Activated T-cell treated with anti-CD3 and anti-CD28 coated beads, Interleukin-2, amount 50 U/mL, for 72 hours (primary cell): ENCODE measurements at places on chromosomes 7 and 10. TPM values are rescaled to one million over a fixed set of nuclear protein-coding genes. Genes with fewer than 3 reads are reported as not detected.

The DLG5 gene
- total RNA-seq = 3.2 TPM

The DEPP1 gene
- 1.4 TPM for total RNA-seq

The C10orf71 gene
- total RNA-seq = not detected

The ASIC3 gene
- 15.7 TPM for total RNA-seq

DNA sequence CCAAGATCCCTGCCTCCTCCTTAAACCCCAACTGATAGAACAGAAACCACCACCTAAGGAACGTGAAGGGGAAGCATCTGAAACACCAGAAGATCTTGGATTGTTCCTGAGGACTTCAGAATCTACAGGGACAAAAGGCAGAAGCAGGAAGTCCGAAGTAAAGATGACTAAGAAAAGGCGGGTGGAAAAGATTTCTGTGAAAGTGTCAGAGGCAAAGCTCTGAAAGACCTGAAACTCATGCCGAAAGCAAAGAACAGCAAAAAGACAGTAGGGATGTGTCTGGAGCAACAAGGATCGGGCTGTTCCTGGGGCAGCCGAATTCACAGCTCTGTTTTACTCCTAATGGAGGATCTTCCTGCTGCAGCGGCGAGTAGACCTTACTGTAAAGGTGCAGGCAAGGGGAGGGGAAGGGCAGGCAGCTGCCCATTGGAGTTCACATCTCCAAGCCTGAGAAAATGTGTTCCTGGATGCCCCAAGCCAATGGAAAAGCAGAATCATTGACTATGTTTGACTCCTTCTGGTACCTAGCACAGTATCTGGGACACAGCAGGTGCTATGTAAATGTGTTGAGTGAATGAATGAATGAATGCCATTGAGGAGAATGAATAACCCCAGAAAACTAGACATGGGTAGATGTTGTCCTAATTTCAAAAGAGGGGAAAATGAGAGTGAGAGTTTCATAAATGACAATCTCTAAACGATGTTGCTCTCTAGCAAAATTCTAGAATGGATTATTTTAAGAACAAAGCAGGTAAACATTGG lies 40.4 kb downstream of the PDIA4 start:
- no peak for DNase-seq
- H3K4me3 ChIP-seq = peak overlapping the region; percentile 98
- H3K27ac ChIP-seq = peak overlapping the region; percentile 96
- peaks cover 10% of the 10 kb centered on the region for H3K27me3 ChIP-seq
- peaks cover 59% of the 10 kb centered on the region for H3K4me1 ChIP-seq
- peaks cover 1% of the 10 kb centered on the region for H3K36me3 ChIP-seq

DNA sequence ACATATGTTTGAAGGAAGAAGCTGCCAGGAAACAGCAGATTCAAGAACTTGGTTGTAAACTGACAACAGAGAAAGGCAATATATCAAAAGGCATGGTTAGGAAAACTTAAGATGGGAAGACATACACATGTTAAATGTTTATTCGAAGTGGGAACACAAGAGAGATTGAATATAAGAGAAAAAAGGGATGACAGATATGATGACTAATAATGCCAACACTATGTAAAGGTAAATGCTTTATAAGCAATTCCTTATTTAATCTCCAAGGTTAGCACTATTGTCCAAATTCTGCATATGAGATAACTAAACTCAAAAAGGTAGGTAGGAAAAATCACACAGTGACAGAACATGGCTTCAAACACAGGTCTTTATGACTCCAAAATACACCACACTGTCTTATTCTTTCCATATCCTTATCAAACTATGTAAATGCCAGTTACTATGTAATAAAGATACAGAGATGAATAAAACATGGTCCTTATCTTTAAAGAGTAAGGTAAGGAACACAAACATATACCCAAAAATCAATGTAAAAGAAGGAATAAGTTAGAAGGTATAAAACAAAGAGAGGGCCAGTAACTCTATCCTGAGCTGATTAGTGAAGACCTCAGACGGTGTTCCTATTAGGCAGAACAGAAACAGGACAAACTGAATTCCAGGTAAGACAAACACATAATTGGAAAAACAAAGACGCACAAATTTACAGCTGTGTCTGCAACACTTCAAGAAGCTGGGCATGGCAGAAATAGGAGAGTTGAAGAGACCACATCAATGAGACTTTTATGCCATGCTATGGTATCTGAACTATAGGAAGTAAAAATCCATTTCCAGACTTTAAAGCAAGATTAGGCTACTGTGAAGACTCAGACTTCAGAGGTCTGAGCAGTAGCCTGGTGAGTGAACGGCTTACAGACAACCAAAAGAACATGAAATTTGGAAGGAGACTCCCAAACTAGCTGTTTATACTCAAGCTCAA lies 56.1 kb downstream of the ABI1 start:
- H3K36me3 ChIP-seq = no peaks in the 10 kb centered on the region
- DNase-seq = no peak
- peaks cover 61% of the 10 kb centered on the region for H3K4me1 ChIP-seq

DNA sequence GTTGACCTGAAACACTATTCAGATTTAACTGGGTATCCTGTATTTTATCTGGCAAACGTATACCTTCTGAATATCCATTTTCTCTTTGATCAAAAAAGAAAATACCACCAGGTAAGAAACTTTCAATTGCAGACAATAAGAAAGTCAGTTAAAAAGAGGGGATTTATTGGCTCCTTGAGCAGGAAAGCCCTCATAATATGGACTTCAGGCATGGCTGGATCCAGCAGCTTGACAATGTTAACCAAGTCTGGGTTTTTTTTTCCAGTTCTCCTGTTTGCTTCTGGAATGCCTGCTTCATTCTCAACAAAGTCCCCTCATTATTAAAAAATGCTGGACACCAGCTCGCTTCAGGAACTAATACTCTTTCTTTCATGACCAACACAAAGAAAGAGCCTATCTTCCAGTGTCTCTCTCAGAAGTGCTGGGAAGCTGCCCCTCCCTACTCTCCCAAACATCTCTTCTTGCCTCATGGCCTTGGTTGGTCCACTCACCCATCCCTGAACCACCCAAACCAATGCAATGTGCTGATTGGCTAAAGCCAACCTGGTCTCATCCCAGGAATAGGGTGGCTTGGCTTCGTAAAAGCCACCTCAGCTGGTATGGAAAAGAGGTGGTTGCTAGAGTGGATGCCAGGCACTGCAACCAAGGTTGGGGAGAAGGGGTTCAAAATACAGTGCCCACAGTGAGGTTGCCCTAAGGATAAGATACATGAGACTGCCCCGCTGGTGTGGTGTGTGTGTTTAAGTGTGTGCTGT lies 30.6 kb upstream of the WDFY4 start:
- peaks cover 43% of the 10 kb centered on the region for H3K27me3 ChIP-seq
- peaks cover 13% of the 10 kb centered on the region for H3K4me1 ChIP-seq
- no peak for DNase-seq

GRCh38 chr10:93859049-93859655 lies 34.6 kb upstream of the SLC35G1 start:
- DNase-seq = no peak
- H3K36me3 ChIP-seq = no peaks in the 10 kb centered on the region
- no peaks in the 10 kb centered on the region for H3K4me1 ChIP-seq
- H3K4me3 ChIP-seq = no peak overlapping the region
- H3K27ac ChIP-seq = no peak overlapping the region

- peaks cover 13% of the 10 kb centered on the region for H3K4me1 ChIP-seq
- H3K27ac ChIP-seq = no peak overlapping the region
- no peaks in the 10 kb centered on the region for H3K36me3 ChIP-seq
- H3K4me3 ChIP-seq = no peak overlapping the region
- no peaks in the 10 kb centered on the region for H3K27me3 ChIP-seq
These were observed 60.3 kb downstream of the RASGEF1A start for GRCh38 chr10:43206391-43207235.

DNA sequence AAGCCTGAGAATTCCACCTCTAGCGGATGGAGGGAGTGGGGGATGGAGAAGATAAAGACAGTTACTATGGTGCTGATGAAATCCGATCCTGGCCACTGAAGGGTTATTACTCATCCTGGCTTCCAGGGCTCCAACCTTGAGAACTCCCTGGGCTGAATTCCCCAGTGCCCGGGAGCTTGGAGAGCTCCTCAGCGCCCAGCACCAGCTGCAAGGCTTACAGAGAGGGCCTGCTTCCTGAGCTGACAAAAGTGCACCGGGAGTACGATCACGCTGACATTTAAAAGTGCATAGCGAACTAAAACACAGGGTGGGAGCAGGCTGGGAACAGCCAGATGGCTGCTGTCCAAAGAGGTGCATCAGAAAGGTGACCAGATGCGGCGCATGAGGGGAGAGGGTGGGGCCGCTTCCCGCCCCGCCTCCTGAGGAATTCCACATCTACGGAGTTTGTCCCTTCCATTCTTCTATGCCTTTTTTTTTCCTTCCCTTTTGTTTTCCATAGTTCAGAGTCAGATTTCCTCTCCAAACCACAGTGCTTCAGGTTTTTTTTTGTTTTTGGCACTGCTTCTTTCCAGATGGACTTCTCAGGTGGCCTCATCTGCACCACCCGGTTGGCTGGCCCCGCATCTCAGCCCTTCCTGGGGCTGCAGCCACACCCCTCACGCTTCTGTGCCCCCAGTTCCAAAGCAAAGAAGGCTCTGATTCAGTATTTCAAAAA lies 62.4 kb upstream of the MKRN1 start:
- peaks cover 9% of the 10 kb centered on the region for H3K4me1 ChIP-seq
- DNase-seq = no peak
- H3K36me3 ChIP-seq = no peaks in the 10 kb centered on the region

- H3K27ac ChIP-seq = no peak overlapping the region
- no peak for DNase-seq
- no peaks in the 10 kb centered on the region for H3K36me3 ChIP-seq
- H3K4me3 ChIP-seq = no peak overlapping the region
These were observed 127.5 kb upstream of the GPR26 start for GRCh38 chr10:123538401-123539320.

GRCh38 chr10:61900829-61901792 lies at the start of gene ARID5B:
ARID5B (plus strand) TSS chr10:61901699; CDS start chr10:61901710, 11 bp downstream.
- no peaks in the 10 kb centered on the region for H3K27me3 ChIP-seq
- H3K4me3 ChIP-seq = peak within 1 kb of the TSS; percentile 93
- H3K4me1 ChIP-seq = peaks cover 57% of the 10 kb centered on the region

DNA sequence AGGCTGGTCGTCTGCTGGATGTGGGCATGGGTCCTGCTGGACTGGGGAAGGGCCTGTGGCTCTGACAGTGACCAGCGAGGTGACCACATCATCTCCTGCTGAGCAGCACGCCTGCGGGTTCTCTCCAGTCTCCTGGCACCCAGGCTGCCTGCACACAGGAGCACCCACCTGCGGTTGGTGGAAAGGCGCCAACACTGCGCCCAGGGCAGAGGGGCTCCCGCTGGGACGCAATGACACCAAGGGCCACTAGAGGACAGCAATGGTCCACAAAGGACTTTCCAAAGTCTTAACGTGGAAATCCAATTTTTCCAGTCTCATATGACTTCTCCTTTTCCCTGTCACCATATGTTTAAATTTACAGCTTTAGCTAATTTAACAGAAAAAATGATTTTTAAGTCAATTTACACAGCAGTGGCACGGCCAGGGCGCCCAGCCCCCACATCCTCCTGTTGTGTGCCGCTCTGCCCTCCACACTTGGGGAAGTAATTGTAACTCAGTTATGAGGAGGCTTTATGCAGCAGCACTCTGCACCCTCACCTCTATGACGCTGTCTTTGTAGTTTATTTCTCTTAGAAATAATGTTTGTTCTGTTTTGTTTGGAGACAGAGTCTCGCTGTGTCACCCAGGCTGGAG lies 38.1 kb downstream of the CFAP46 start:
- peak; percentile 50 for DNase-seq
- H3K4me1 ChIP-seq = peaks cover 13% of the 10 kb centered on the region
- H3K27ac ChIP-seq = no peak overlapping the region

DNA sequence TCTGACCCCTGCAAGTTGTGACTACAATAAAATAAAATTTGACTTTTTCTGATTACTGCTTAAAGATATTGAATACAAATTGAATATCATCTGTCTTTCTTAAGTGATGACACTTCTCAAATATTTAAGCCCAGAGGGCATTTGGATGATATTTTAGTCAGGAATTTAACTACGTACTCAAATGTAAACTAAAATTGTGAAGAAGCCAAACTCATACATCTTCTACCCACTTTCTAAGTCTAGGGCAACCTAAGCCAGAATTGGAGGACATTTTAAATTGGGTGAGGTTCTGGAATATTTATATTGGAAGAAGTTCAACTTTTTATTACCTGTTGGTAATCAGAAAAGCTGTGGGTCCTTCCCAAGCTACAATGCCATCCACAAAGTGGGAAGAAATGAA lies 149.1 kb upstream of the WDR11 start:
- H3K36me3 ChIP-seq = peaks cover 6% of the 10 kb centered on the region
- H3K4me3 ChIP-seq = no peak overlapping the region
- DNase-seq = no peak
- peaks cover 7% of the 10 kb centered on the region for H3K27me3 ChIP-seq

DNA sequence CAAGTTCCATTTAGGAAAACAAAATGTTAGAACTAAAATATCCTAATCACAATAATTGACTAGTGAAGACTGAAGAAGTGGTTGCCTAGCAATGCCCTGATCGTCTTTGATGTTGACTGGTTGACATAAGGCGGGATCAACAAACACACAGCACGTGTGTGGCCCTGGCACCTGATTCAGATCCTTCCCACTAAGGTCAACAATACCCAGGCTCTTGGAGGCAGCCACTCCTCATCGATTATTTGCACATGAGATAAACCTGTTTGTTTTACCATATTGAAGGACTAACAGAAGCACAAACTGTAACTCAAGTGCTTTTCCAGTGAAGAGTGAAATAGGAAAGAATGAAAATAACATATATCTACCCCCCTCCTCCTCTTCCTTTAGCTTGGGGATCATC lies 15.6 kb downstream of the FANK1 start:
- H3K36me3 ChIP-seq = no peaks in the 10 kb centered on the region
- DNase-seq = no peak
- H3K4me3 ChIP-seq = no peak overlapping the region
- H3K27ac ChIP-seq = no peak overlapping the region
- no peaks in the 10 kb centered on the region for H3K27me3 ChIP-seq
- no peaks in the 10 kb centered on the region for H3K4me1 ChIP-seq

DNA sequence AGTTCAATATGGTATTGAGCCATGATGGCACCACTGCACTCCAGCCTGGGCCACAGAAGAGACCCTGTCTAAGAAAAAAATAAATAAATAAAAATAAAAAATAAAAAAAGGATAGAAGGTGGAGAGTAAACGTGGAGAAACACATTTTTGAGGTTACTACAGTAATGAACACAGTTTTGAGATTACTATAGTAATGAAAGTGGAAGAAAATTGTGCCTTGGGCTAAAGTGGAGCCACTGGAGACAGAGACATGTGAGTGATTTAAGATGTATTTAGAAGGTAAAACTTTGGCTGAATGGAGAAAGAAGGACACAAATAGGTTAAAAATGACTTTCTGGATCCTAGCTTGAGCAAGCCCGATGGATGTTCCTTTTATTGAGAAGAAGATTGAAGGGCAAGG lies 76.8 kb downstream of the HGF start:
- no peak overlapping the region for H3K27ac ChIP-seq
- DNase-seq = no peak
- H3K4me3 ChIP-seq = no peak overlapping the region
- no peaks in the 10 kb centered on the region for H3K27me3 ChIP-seq
- H3K36me3 ChIP-seq = no peaks in the 10 kb centered on the region

DNA sequence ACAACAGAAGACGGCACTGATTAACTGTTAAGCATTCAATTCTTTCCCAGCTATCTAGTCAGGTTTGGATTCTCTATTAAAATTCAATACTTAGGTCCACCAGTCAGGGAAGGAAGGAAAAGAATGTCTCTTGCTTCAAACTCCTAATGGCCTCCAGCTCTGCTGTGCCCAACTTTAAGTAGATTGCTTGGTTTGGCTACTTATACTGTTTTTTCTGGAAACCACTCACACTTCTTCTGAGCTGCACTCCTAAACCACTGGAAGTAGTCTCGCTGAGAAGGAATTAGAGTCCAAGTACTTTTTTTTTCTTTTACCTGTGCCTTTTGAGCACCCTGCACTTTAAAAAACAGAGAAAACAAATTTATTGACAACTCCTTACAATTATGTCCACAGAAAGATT lies 26.7 kb upstream of the COL1A2 start:
- DNase-seq = no peak
- no peaks in the 10 kb centered on the region for H3K4me1 ChIP-seq
- no peak overlapping the region for H3K4me3 ChIP-seq
- H3K36me3 ChIP-seq = no peaks in the 10 kb centered on the region
